Activated CD4-positive, CD25-positive, alpha-beta regulatory T cell treated with anti-CD3 and anti-CD28 coated beads, Interleukin-2, amount 50 U/mL, for 72 hours (primary cell): ENCODE measurements at places on chromosomes 2 and 18.

GRCh38 chr2:13156916-13157315 is 440.2 kb downstream of the TRIB2 start:
- no peak for DNase-seq

GRCh38 chr2:235935773-235936172 is 232.4 kb downstream of the GBX2 start:
- no peak for DNase-seq

- no peak for DNase-seq
These were observed 158.4 kb downstream of the EN1 start for GRCh38 chr2:118689033-118689432.

GRCh38 chr2:174925046-174925784 is 80.0 kb downstream of the CHN1 start:
- DNase-seq: no peak

DNA sequence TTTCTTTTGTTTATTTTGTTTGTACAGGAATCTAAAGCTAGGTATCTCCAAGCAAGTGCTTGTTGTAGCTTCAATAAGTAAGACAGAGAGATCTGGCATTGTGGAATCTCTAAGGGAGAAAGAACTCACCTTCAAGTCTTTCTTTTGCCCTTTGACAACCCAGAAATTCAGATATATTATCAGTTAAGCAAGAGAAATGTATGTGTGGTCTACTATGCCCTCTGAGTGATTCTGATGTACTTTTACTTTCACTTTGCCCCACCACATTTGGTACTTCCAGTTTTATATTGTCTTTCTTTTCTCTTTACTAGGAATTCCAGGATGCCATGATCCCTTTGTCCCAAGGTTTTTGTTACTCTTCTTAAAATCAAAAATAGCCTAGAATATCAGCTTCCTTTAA is 259.6 kb upstream of the PIK3C3 start:
- no peak for DNase-seq

- DNase-seq: no peak
These were observed 54.9 kb downstream of the ACTR2 start for GRCh38 chr2:65282477-65283053.
